CD8-positive, alpha-beta T cell (primary cell): ENCODE measurements at places on chromosomes 2 and 18.

DNA sequence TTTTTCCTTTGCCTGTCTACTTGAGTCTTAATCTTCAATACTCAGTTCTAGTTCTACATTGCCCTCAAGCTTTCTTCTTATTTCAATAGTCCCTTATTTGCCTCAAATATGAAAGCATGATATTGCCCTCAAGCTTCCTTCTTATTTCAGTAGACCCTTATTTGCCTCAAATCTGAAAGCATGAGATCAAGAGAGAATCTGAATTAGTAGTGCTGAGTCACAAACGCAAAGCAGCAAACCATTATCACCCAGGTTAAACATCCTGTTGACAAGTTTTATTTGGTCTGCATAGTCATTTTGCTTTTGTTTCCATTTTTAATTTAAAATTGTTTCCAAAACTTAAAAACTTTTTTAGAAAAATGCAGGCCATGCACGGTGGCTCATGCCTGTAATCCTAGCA lies 583.3 kb upstream of the FSHR start:
- no peak for DNase-seq

DNA sequence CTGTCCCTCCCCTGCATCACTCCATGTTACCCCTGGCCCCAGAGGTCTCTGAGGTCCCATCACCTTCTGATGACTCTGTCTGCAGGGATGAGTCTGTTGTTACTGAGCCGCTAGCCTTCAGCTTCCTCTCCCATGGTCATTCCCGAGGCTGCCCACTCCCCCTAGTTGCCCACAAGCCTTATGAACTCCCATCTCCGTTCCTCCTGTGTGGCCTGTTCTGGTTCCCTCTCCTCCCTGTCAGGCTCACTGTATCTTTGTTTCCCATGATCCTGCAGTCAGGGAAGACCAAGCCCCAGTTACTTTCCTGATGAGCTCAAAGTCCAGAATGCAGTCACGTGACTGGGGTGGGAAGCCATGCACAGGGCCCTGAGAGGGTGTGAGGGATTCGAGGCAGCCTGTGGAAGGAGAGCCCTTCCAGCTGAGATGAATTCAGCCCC lies 39.5 kb downstream of the INPP4A start:
- DNase-seq = no peak

DNA sequence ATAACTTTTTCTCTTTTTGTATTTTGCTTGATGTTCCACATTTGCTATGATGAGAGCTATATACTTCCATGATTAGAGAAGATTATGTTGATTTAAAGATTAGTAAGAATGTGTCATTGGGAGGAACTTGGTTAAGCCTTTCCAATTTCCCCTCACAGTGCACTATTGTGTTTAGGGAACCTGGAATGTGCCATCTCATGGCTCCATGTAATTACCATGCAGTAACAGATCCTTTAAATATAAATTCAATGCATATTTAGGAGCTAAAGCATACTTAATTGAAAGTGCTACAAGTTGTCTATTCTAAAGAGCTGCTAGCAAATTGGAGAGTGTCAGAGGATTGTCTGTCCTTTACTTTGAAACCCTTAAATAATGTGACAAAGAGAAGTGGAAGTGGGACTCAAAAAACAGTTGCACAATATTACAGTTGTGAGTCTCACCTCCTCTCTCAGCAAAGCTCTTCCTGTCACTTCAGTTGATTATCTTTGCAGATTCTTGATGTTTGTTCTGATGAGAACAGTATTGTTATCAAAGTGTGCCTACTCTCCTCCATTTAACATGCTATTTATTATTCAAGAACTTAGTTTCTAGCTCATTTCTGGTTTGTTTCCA lies 1162.7 kb upstream of the ZEB2 start:
- DNase-seq = no peak

- DNase-seq = no peak
Measured at GRCh38 chr2:128979182-128979581, 660.5 kb upstream of the HS6ST1 start.

- no peak for DNase-seq
Measured at GRCh38 chr18:70627182-70627802, 338.4 kb downstream of the SOCS6 start.

DNA sequence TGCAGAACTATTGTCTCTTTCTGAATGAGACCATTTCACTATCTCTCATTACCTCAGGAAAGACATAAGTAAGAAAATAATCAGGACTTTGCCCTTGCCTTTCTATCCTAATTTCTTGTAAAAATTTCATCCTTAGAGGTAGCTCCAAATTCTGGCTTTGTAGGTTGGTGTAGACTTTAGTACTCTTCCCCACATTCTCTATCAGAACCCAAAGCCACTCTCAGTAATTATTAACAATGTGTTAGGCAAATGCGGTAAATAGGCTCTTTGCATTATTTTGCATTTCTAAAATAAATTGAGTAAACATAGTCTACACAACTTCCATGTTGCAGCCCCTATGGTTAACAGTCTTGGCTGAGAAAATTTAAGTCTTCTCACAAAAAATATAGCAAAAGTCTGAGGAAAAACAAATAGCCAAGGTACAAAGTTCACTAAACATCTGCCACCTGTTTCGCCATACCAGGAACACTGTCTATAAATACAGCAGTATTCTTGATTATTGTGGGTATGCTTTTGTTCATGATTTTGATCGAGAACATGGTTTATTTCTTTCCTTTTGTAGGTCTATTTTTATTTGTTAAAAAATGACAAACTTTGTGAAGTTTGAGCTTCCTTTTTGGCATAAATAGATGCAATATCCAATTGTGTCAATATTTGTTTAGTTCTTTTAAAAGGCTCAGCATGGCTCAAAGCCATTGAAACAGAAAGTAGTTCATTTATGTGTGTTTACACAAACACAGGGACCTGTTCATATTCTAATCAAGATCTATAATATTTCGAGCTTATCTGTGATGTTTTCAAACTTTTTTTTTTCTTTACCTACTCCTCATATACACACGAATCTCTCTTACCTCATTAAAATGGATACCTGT lies 1061.5 kb downstream of the CNTNAP5 start:
- DNase-seq = no peak

DNA sequence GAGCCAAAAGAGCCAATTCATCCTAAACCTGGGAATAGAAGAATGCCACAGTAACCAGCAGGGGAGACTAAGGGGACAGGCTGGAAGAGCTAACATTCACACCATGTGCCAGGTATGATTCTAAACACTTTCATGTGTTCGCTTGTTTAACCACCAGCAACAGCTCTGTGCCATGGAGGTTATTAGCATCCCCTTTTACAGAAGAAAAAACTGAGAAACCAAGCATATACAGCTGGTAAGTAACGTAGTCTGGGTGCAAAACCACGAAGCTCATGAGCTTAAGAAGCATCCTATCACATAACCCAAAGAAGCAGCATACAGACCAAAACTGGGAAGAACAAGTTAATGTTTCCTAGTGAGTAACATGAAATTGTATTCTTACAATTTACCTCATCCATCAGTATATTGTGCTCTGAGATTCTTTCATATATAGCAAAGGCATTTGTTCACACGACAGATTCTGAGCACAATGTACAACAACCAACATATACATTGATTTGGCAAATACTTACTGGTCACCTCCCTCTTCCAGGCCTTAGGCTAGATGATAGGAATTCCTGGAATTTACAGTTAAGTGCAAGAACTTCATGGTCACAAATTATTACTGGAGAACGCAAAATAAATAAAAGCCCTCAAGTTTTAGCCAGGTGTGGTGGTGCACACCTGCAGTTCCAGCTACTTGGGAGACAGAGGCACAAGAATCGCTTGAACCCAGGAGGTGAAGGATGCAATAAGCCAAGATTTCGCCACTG lies 36.5 kb upstream of the HNRNPA3 start:
- DNase-seq = no peak

GRCh38 chr2:133477616-133477990 lies 90.7 kb downstream of the NCKAP5 start:
- no peak for DNase-seq

DNA sequence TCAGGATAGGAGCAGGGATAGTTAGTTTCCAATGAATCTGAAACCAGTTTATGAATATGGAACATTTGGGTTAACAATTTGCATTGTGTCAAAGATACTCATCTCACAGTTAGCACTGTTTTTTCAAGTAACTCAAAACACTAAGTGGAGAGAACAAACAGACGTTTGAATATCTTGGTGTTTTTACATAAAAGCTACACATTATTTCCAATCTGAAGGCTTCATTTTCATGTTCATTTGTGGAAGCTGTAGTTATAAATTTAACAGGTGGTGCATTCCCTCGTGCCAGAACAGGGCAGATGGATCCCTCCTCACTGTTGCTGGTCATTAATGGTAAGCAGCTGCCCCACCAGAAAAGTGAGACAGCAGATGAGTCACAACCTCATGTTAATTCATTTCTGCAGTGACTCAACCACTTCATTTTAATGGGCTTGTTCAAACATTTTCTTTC lies 286.9 kb downstream of the TMX3 start:
- no peak for DNase-seq

DNA sequence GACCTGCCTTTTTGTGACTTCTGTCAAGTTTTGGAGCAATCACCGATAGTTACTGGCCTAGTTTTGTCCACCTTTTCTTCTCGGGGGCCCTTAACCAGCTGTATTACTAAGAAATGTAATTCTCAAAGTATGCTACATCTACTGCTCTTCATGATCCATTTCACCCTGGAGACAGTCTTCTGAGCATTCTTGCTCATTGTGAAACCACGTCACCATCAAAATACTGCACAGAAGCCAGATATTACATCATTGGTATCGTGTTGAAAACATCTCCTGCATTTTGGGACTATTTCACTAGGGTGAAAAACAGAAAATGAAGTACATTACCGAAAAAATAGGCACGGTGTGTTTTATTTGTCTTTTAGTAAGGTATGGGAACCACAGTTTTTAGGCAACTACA lies 11.7 kb downstream of the LYPD6B start:
- DNase-seq = no peak

DNA sequence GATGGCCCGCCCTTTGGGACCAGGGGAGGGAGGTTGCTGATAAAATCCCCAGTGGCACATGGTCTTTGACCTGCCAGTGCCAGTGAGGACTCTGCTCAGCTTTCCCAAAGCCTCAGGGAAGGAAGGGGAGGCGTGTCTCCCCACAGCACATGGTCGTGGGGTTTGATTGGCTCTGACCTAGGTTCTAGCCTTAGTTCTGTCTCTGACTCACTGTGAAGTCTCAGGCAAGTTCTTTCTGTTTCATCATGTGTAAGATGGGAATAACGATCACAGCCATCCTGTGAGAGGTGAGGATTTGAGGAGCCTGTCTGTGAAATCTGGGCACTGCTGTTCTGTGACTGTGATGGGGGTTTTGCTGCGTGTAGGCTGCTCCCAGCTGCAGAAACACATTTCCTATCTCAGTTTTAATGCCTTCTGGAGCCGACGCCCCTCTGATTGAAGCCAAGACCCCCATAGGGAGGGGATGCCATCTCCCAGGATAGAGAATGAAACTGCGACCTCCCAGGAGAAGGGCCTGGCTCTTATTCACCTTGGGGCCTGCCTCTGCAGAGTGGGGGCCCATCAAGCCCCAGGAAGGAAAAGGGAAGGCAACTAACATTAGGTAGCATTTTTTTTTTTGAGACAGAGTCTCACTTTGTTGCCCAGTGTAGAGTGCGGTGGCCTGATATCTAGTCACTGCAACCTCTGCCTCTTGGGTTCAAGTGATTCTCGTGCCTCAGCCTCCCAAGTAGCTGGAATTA lies 84.0 kb downstream of the DDX1 start:
- DNase-seq = no peak

- DNase-seq = no peak
Measured at GRCh38 chr2:102986826-102987490, 225.1 kb downstream of the TMEM182 start.

DNA sequence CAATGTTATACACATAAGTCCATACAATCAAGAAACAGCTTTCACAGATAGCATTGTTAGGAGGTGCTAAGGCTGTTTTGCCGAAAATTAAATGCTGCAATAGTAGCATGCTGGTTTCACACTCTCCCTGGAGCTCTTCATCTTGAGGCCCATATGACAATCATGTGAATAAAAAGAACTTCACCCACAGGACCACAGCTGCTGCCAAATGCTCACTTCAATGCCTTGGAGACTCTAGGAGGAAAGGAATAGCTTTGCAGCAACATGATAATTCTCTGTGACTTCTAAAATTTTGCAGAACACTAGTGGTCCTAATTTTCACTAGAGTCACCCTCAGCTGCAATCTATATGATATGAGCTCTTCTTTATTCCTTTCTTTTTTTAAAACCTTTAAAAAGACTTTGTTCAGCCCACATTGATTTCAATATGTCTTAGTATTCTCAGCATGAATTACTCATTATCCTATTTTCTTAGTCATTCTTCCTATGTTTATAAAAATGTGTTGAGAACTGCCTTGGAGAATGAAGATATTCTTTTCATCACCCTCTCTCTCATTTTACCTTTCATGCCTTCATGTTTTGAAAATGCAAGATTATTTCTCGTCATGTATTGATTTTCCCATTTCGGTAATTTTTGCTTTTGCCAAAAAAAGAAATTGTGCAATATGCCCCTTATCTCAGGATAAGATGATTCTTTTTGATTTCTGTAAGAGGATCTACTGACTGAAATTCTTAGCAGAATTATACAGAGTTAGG lies 108.2 kb downstream of the PDE1A start:
- DNase-seq = no peak

DNA sequence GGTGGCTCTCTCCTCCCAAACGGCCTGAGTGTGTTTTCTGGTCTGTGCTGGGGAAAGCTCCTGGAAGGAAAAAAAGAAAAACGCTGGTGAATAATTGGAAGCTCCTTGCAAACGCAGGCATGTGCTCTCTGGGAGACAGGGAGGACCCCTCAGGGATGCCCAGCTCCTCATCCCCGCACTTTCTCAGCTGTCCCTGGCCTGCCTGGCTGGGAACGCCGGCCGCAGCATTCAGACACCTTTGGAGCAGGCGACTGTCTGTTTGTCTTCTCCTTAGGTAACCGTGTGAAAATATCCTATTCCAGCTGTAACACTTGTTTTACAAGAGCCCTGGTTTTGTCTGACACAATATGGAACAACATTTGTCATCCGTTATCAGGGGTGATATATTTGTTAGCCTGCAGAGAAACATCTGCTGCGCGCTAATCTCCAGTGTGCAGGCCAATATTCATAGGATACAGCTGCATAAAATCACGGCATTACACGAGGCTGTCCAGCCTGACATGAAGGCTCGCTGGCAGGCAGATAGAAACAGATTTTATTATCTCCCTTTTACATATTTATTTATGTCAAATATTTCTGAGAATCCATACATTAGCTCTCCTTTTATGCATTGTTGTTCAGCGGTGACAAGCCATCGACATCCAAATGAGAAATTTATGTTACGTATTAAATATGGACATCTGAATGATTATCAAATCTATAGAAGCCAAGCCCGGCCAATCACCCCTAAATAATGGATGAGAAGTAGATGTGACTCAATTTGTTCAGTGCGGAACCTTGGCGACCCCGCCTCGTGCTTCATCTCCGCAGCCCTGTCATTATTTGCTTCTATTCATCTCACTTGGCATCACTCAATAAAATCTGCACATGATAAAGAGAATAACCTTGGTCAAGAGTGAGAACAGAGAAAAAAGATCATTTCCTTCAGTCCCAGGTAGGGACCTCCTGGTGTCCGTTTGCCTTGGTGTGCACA lies 675.1 kb upstream of the SALL3 start:
- no peak for DNase-seq

DNA sequence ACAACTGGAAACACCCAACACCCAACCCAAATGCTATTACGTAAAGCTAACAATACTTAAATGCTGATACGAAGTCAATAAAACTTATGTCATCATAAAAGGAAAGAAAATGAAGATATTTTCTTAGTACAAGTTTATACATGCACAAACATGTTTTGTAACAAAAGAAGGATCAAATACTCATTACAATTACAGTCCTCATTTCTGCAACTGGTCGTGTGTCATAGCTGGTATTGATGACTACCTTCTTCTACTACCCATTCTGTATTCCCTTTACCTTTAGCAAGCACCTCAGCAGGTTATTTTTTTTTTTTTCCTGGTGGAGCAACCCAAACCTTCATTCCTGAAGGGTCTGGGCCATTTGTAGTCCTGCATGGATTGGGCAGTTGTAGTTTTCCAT lies 1298.5 kb downstream of the SUCLG1 start:
- DNase-seq = no peak
